ENCODE measurements at places on chromosomes 3 and 15. TPM values are rescaled to one million over a fixed set of nuclear protein-coding genes. Genes with fewer than 3 reads are reported as not detected.

GRCh38 chr3:169094204-169094603, 569.3 kb downstream of the MECOM start:
- no peak for DNase-seq

DNA sequence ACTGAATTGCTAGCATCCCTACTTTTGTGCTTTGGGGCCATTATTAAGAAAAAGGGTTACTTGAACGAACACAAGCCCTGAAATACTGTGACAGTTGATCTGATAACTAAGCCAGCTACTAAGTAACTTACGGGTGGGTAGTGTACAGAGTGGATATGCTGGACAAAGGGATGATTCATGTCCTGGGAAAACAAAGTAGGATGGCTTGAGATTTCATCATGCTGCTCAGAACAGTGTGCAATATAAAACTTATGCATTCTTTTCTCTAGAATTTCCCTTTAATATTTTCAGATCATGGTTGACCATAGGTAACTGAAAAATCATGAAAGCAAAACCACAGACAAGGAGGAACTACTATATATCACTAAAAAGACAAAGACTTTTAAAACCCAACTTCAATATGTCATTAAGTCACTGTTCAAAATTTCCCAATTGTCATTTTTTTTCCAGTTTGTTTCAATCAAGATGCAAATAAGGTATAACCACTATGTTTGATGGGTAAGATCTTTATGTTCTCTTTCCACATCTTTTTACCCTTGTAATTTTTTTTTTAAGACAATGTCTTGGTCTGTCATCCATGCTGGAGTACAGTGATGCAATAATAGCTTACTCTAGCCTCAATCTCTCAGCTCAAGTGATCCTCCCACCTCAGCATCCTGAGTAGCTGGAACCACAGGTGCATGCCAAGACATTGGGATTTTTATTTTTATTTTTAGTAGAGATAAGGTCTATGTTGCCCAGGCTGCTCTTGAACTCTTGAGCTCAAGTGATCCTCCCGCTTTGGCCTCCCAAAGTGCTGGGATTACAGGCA, 67.7 kb downstream of the IFT80 start:
- DNase-seq: no peak

ZNF502 gene
- 1.3 TPM for total RNA-seq

- DNase-seq: no peak
Observed at GRCh38 chr3:123816673-123817207, 67.4 kb downstream of the MYLK start.

MRAS gene
- total RNA-seq: 2.2 TPM

DNA sequence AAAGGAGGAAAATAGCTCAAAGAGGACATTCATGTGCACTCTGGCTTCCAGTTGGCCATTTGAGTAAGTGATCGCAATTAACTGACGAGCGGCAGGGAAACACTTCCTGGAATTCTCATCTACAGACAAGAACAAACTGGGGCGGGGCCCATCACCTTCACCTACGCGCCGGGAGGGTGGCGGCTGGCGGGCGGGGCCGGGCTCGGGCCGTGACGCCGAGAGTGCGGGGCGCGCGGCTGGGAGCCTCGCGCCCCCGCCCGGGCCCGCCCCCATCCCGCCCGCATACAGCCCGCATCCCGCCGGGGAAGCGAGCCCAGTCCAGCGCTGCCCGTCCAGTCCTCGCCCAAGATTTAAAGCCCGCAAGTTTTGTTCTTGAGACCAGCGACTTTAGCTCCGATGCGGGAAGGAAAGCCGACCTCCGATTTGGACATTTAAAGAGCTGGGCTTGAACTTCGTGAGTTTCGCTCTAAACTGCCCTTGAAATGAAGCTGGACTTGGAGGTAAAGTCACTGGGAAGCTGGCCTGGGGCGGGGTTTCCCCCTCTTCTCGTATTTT, at the start of gene B3GNT5:
B3GNT5 (plus strand) TSS at position 281 of the 555 bp plus-strand sequence. CDS start 16,546 bp downstream, outside the sequence.
- DNase-seq: no peak

MEIS2 gene
- 0.54 TPM for total RNA-seq

SNTN gene
- not detected for total RNA-seq
